ENCODE measurements at places on chromosomes 7 and 10. TPM values are rescaled to one million over a fixed set of nuclear protein-coding genes. Genes with fewer than 3 reads are reported as not detected.

Gene PILRA
- 2.3 TPM for polyA plus RNA-seq

Gene ZNF775
- polyA plus RNA-seq: 5.1 TPM

Gene CCDC146
- polyA plus RNA-seq: 1.0 TPM

Gene RHOBTB1
- polyA plus RNA-seq: 0.16 TPM

Gene VSIR
- 73.6 TPM for polyA plus RNA-seq

Gene HEPACAM2
- not detected for polyA plus RNA-seq

Gene FZD8
- not detected for polyA plus RNA-seq

Gene ADGRA1
- polyA plus RNA-seq: not detected

Gene GLI3
- not detected for polyA plus RNA-seq

Gene FASTK
- 55.4 TPM for polyA plus RNA-seq

Gene TMEM236
- polyA plus RNA-seq: not detected

Gene EMX2
- polyA plus RNA-seq: not detected

Gene TRIM50
- polyA plus RNA-seq: not detected

Gene PRPS1L1
- polyA plus RNA-seq: not detected

Gene PRLHR
- polyA plus RNA-seq: not detected

Gene GNG11
- 2.6 TPM for polyA plus RNA-seq

Gene C7orf33
- polyA plus RNA-seq: not detected

Gene ZNF117
- polyA plus RNA-seq: 2.4 TPM

Gene CTNNA3
- polyA plus RNA-seq: 1.0 TPM

Gene NOLC1
- polyA plus RNA-seq: 56.9 TPM

Gene WBP1L
- polyA plus RNA-seq: 28.8 TPM

Gene CALY
- polyA plus RNA-seq: not detected

Gene ATRNL1
- polyA plus RNA-seq: 2.5 TPM

Gene RARRES2
- polyA plus RNA-seq: not detected

Gene TMEM106B
- 20.7 TPM for polyA plus RNA-seq

Gene HMX3
- polyA plus RNA-seq: not detected

Gene TUBB8
- 0.59 TPM for polyA plus RNA-seq

Gene TBXAS1
- polyA plus RNA-seq: 16.7 TPM

Gene FKBP6
- not detected for polyA plus RNA-seq

Gene AFAP1L2
- 3.0 TPM for polyA plus RNA-seq

Gene HOGA1
- polyA plus RNA-seq: not detected

Gene PRKRIP1
- 35.1 TPM for polyA plus RNA-seq

Gene MCM10
- polyA plus RNA-seq: not detected

Gene TCERG1L
- polyA plus RNA-seq: not detected

Gene NEBL
- not detected for polyA plus RNA-seq

Gene HTR7
- not detected for polyA plus RNA-seq

Gene ITGB8
- polyA plus RNA-seq: not detected

Gene AUTS2
- 8.9 TPM for polyA plus RNA-seq

Gene SLC13A1
- polyA plus RNA-seq: not detected

Gene CHCHD1
- polyA plus RNA-seq: 54.4 TPM

Gene EIF5AL1
- polyA plus RNA-seq: 0.18 TPM

Gene CEP55
- polyA plus RNA-seq: 0.53 TPM

Gene SMKR1
- polyA plus RNA-seq: 8.3 TPM

Gene PNPLA8
- 50.2 TPM for polyA plus RNA-seq

Gene RBM17
- polyA plus RNA-seq: 118 TPM

Gene TSPAN13
- polyA plus RNA-seq: 72.8 TPM
